ENCODE measurements at places on chromosomes 12 and 14.
A peak's percentile ranks its signal among the peaks of the same experiment; 100 is the strongest.

- no peak for DNase-seq
These were observed 39.7 kb upstream of the VRK1 start for GRCh38 chr14:96757456-96757855.

GRCh38 chr12:123075646-123076171 lies 75.2 kb downstream of the PITPNM2 start:
- DNase-seq = no peak

DNA sequence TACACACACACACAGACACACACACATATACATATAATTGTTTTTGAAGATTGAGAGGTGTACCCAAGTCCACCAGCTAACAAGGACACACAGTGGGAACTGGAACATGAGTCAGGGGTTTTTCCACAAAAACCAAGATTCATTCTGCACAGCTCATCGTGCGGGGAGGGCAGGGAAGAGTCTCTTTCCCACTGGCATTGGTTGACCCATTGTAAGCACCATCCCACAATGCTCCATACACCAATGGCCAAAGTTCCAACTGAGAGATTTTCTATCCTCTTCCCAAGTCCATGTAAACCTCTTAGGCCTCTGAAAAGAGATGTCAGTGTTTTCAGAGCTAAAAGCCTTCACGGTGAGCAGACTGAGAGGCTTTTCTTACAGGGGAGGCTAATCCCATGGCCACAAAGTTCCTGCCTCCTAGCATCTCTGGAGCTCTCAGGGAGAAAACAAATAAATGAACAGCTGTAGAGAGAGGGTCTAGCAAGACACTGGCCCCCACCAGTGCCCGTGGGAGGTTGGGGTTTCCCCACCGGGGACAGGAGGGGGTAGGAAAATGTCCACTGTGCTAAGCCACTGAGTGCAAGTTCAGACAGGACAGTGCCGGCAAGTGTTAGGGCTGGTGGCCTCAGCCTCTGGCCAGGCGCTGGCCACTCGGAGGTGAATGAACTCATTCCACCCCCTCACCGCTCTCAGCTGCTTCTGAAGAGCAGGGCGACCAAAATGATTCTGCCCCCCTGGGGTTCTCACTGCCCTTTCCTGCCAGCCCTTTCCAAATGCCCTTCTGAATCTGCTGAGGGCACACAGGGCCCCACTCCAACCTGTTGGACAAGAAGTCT lies 21.5 kb upstream of the TC2N start:
- DNase-seq = peak; percentile 4

DNA sequence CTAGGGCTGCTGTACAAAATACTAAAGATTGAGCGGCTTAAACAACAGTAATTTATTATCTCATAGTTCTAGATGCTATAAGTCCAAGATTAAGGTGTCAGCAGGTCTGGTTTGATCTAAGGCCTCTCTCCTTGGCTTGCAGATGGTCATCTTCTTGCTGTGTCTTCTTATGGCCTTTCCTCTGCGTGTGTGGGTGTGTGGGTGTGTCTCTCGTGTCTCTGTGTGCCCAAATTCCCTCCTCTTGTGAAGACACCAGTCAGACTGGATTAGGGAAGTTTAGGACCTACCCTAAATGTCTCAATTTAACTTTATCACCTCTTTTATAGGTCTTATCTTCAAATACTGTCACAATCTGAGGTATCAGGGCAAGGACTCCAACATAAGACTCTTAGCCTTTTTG lies 28.3 kb downstream of the DDHD1 start:
- DNase-seq = no peak

GRCh38 chr14:49915085-49915484 lies 22.2 kb downstream of the ARF6 start:
- DNase-seq = no peak

DNA sequence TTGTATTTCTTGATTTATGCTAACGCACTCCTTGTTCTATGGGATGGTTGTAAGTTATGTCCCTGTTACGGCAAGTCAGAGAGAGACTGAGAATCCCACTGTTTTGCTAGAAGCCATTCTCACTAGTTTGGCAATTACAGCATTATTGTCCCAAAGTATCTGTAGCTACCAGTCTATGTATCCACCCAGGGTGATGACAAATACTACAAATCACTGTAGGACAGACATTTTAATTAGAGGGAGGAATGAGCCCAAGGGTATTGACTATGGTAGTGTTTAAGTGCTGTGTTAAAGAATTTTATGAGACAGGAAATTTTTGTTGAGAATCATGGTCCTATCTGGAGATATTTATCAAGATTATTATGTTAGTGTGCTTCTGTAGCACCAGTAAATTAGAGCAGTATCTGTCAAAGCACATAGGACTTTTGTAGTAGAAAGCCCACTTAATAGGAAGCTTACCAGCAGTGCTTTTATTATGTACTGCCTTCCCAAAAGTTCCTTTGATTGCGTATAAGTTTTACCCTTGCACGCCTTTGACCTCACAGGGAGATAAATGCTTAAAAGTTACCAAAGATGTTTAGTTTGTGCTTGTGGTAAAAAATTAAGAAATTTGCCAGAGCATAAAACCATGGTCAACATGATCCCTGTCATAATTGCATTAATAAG lies 10.7 kb downstream of the PRKCH start:
- DNase-seq = no peak

GRCh38 chr12:95182868-95183415 lies 34.3 kb downstream of the FGD6 start:
- peak; percentile 71 for DNase-seq

DNA sequence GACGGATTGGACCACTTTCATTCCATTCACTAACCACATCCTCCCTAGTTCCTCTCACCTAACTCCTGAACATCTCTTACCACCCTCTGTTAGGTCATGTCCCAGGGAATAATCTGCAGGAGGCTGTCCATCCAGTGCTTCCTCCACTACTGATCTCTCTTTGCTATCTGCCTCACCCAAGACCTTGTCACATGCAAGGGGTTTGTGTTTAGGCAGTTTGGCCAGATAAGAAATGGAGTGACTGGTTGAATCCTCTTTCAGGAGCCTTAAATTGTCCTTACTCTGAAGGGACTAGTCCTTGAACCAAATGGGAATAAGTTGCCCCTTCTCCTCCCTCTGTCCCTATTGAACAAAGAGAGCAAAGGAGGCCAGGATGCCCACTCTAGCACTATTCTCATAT lies 249.2 kb upstream of the BTG1 start:
- DNase-seq = no peak

DNA sequence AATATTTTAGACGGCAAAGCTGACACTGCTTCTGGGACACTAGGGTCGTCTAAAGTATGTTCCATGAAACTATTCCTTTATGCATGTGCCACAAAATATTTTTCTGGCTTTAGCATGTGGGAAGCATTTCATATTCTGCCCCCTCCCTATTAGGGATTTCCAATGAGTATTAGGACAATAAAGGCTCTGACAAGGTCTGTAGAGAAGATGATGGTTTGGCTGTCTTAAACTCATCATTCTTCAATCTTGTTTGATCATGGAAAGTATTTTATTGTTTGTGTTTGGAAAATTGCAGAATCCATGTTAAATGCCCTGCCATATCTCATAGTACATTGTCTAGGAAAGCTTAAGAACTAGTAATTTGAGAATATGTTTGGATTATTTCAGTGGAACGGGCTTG lies 22.8 kb downstream of the SERPINA1 start:
- no peak for DNase-seq

DNA sequence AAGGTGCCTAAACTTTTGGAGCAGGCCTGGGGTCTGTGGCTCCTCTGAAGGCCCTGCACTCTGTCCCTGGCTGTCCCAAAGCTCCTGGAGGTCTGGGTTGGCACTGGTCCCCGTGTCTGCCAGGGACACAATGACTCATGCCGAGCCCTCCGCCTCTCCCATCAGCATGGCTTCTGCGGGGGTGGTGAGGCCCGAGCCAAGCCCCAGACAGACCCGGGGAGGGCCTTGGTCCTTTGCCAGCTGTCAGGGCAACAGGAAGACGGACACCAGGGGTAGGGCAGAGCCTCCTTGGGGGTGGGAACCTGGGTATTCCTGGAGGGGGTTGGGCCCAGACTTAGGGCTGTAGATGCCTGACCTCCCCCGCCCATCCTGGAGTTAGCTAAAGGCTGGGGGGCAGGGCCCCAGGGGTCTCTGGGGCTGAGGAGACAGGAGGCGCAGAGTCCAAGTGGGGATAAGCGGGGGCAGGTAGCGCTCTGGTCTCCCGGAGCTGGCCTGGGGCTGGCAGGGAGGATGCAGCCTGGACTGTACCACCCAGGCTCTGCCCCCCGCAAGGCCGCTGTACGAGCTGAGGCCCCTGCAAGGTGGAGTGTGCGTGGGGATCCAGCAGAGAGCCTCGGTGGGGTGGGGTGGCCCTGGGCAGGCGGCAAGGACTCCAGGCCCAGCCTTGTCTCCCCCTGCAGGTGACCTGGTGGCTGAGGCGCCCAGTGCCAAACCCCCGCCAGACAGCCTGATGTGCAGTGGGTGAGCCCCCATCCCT lies 16.4 kb upstream of the PUS1 start:
- DNase-seq = peak; percentile 76
